ENCODE measurements at places on chromosomes 1 and 21. TPM values are rescaled to one million over a fixed set of nuclear protein-coding genes. Genes with fewer than 3 reads are reported as not detected.

The PTCH2 gene
- 0.03 TPM for total RNA-seq

The LCE5A gene
- total RNA-seq: not detected

The UMODL1 gene
- not detected for total RNA-seq

The OR10Z1 gene
- not detected for total RNA-seq

The PRPF38B gene
- 15.6 TPM for total RNA-seq

The AMPD1 gene
- not detected for total RNA-seq

The CITED4 gene
- 0.55 TPM for total RNA-seq

The PLA2G2D gene
- not detected for total RNA-seq

The DENND2D gene
- total RNA-seq: 3.5 TPM

The SPATA17 gene
- 1.5 TPM for total RNA-seq

The ZNF683 gene
- total RNA-seq: not detected

The ITGB2 gene
- not detected for total RNA-seq

The RSPO1 gene
- total RNA-seq: not detected

The CLDN19 gene
- total RNA-seq: not detected

The ARHGEF16 gene
- 0.58 TPM for total RNA-seq

The SPRR2G gene
- total RNA-seq: not detected

The PEAR1 gene
- not detected for total RNA-seq

The ANGPTL1 gene
- 1.8 TPM for total RNA-seq

The LCE6A gene
- total RNA-seq: not detected

The FABP3 gene
- total RNA-seq: not detected

The ADAMTSL4 gene
- total RNA-seq: 0.48 TPM

The HAO2 gene
- 0.21 TPM for total RNA-seq

The RGSL1 gene
- total RNA-seq: not detected

The OR6N1 gene
- total RNA-seq: not detected

The COL11A1 gene
- total RNA-seq: 0.26 TPM

The BCAR3 gene
- total RNA-seq: 34.5 TPM

The SDHC gene
- 53.0 TPM for total RNA-seq

The CFAP45 gene
- 0.13 TPM for total RNA-seq

The MXRA8 gene
- not detected for total RNA-seq

The PGLYRP4 gene
- not detected for total RNA-seq

The CLCA4 gene
- not detected for total RNA-seq

The SPEN gene
- total RNA-seq: 10.1 TPM

The TCEA3 gene
- not detected for total RNA-seq

The PTPN22 gene
- total RNA-seq: not detected

The TM2D1 gene
- 96.9 TPM for total RNA-seq

The LRRN2 gene
- not detected for total RNA-seq

The RRAGC gene
- 19.3 TPM for total RNA-seq

The GBP7 gene
- total RNA-seq: not detected

The TSPEAR gene
- not detected for total RNA-seq

The MIXL1 gene
- not detected for total RNA-seq

The VANGL2 gene
- total RNA-seq: 2.0 TPM

The AADACL4 gene
- not detected for total RNA-seq

The LRRIQ3 gene
- total RNA-seq: 0.55 TPM

The ST6GALNAC5 gene
- 2.1 TPM for total RNA-seq

The PINK1 gene
- total RNA-seq: 27.2 TPM

The ATP6V1G3 gene
- not detected for total RNA-seq

The AKNAD1 gene
- total RNA-seq: not detected

The PROK1 gene
- total RNA-seq: not detected

The DIO1 gene
- total RNA-seq: not detected

The GBP6 gene
- 0.18 TPM for total RNA-seq

All from SK-MEL-5 (cell line).